NCI-H446 treated with DMSO at 0.1 percent for 48 hours (cell line): ENCODE measurements at places on chromosomes 7 and 10.

GRCh38 chr10:122306282-122306681 lies 35.2 kb downstream of the BTBD16 start:
- DNase-seq: no peak

DNA sequence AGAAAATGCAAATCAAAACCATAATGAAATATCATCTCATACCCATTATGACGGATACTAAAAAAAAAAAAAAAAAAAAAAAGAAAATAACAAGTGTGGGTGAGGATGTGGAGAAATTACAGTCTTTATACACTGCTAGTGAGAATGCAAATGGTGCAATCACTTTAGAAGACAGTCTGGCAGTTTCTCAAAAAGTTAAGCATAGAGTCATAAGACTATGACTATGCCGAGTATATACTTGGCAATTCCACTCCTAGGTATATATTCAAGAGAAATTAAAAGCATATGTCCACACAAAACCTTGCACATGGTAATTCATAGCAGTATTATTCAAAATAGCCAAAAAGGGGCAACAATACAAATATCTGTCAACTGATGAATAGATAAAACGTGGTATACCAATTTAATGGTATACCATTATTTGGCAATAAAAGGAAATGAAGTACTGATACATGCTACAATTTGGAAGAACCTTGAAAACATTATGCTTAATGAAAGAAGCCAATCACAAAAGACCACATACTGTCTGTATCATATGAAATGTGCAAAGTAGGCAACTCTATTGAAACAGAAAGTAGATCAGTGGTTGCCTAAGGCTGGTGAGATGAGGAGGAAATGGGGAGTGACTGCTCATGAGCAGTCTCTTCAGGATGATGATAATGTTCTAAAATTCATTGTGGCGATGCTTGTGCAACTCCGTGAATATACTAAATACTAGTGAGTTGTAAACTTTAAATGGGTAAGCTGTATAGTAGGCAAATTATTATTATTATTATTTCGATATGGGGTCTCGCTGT lies 90.1 kb upstream of the NANOS1 start:
- DNase-seq: no peak

GRCh38 chr7:19665399-19666008 lies 43.3 kb downstream of the POLR1F start:
- DNase-seq: peak; percentile 50

- DNase-seq: no peak
These were observed 122.3 kb downstream of the VIPR2 start for GRCh38 chr7:159022238-159022993.

GRCh38 chr7:111261496-111261895 lies 170.6 kb downstream of the LRRN3 start:
- no peak for DNase-seq

DNA sequence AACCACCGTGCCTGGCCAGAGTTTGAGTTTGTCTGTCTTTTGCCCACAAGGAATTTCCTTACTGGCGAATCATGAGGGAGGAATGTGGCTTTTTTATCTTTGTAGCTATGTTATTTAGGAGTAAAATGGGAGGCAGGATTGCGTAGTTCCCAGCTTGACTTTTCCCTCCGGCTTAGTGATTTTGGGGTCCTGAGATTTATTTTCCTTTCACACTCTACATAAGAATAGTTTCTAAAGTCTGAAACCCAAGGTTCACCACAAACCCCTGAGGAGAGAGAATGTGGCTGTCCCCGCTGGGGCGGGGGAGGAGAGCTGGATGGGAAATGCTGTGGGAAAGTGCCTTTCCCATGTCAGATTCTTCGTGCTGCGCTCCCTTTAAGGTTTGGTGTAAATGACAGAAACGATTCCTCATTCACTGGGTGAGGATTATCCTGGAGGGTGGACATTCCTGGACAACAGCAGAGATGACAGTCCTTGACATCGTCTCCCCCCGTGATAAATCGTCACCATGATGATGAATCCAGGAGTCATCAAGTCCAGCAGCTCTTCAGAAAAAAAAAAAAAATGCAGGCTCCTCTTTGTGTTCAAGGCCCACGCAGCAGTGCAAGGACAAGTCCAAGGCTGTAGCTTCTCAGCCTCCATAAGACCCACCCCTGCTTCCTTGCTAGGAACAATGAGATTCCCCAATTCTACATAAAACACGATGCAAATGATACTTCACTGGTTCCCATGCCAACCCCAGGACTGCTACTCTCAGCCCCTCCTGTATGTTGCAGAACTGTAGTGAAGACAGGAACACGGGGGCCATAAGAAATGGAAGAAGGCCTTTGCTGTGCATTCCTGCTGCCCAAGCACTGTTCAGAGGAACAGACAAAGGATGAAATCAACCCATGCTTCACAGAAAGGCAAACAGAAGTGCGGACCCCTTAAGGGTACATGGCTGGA lies 233.1 kb downstream of the CCDC3 start:
- DNase-seq: no peak

DNA sequence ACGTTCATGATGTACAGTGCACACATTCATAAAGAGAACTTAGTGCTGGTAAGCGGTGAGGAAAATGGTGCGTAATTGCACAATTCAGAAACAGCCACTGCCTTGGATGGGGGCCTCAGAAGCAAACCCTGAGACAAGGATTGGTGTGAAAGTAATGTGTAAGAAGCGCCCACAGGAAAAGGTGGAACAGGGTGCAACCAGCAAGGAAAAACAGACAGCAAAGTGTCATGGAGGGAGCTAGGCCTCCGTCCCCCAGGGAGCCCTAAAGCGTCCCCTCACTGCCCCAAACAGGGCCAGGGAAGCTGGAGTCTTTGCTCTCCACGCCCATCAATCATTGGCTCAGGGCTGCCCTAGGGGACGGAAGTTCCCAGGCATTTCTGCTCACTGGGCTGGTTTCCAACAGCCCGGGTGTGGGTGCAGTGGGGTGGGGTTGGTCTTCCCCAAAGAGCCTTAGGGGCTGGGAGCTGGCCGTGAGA lies 9.6 kb upstream of the C10orf105 start:
- no peak for DNase-seq

DNA sequence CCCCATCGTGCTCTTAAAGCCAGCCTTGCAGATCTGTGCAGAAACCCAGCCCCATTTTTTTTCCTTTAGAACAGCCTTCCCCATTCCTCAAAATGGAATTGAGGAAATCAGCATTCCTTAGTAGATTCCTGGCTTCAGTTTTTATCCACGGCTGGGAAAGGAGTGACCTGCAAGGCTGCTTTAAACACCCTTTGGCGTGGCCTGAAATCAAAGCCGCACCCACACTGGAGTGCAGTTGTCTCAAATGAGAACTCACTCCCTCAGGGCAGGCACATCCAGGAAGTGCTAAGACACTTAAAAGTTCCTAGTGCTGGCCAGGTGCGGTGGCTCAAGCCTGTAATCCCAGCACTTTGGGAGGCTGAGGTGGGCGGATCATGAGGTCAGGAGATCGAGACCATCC lies 34.8 kb downstream of the HTR5A start:
- no peak for DNase-seq

- no peak for DNase-seq
These were observed 27.0 kb downstream of the SLC26A4 start for GRCh38 chr7:107687656-107688055.

DNA sequence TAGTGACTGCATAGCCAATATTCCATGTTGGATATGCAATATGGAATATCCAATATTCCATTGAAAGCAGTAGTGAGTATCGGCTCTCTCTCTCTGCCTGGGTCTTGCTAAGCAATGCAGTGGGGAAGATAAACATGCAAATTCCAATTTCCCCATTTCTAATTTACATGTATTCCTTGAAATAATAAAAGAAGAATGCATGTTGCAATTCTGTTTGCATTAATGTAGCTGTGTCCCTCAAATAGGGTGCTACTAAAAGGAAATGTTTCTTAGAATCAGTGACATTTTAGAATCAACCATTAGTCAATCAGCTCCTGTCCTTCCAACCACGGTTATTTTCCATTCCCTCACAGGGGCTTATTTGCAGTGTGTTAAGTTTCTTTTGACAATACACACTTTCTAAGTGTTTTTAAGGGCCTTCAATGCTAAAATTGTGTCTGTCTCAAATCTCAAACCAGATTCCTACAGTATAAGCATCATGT lies 46.7 kb downstream of the AFAP1L2 start:
- DNase-seq: no peak

- DNase-seq: no peak
These were observed 19.6 kb downstream of the NOC3L start for GRCh38 chr10:94343151-94343550.

- no peak for DNase-seq
These were observed 95.5 kb upstream of the PRSS58 start for GRCh38 chr7:142353147-142354060.

GRCh38 chr7:156059369-156059768 lies 247.1 kb upstream of the SHH start:
- no peak for DNase-seq

DNA sequence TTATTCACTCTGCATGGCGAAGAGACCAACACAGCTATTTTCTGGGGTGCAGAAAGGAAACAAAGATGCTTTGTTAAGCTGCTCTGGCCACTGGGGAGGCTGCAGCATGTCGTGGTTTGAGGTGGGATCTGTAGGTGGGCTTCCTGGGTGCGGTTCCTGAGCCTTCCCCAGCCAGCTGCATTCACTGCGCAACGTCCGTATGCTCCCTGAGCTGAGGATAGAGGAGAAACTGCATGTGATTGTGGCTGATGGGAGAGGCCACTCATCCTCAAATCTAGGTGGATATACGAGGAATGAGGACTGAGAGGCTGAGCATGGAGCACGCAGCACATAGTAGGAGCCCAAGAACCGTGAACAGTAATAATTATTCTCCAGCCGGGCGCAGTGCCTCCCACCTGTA lies 9.9 kb upstream of the DNAAF5 start:
- DNase-seq: no peak

- no peak for DNase-seq
These were observed 38.0 kb downstream of the PDE1C start for GRCh38 chr7:32032211-32032610.

GRCh38 chr10:50373821-50374501 lies 122.6 kb upstream of the ASAH2 start:
- peak; percentile 1 for DNase-seq

DNA sequence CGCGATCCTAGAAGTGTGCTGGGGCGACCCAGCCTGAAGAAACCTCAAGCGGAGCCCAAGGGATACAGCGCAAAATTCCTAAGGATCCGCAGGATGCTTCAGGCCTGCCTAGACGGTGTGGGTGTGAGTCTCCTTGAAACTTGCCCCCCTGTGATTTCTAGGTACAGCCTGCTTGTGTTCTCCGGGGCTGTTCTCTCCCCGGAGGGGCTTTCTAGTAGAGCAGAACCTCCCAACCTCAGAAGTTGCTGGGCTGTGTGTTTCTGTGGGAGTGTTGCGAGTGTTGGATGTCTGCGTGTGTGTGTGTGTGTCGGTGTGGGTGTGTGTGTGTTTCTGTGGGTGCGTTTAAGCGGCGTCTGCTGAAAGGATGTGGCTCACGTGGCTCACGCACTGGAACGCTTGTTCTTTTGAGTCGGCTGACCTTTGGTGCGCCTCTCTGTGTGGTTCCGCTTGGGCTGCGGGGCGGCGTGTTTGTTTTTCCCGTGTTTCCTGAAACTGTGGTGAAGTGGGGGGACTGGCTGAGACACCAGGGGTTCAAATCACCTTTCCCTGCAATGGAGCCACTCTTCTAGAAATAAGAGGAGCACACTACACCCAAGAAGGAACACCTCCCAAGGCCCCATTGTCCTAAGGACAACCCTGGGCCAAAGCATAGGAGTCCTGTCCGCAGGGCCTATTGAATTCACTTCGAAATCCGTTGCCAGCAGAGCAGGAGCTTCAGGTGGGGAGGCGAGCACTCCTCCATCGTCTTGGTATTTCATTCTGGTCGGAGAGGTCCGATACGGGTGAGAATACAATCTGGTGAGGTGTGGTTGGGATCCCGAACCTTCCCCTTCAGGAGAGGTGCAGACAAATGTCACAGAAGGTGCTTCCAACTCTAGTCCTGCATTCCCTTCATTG lies 25.1 kb upstream of the ZNF273 start:
- no peak for DNase-seq

DNA sequence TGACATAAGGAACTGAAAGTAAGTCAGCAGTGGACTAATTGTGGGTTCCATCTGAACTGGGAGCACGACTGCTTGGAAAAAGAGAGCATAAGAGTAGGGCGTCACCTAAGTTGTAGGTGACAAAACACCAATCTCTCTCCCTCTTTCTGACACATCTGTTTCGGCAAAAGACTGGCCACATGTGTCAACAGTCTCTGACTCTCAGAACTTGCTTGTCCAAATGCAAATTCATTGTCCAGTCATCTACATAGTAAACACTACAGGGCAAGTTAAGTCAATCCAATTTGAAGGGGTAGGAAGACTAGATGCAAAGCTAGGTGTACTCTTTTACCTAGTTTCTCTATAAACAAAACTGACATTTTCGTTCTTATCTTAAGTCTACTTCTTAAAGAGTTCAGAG lies 87.7 kb downstream of the ZNF438 start:
- no peak for DNase-seq

GRCh38 chr10:99431190-99431760 lies 851 bp upstream of the GOT1 start:
- no peak for DNase-seq

GRCh38 chr7:19378345-19378714 lies 233.1 kb upstream of the FERD3L start:
- peak; percentile 92 for DNase-seq

GRCh38 chr10:123746061-123746460 lies 79.9 kb downstream of the GPR26 start:
- DNase-seq: no peak

DNA sequence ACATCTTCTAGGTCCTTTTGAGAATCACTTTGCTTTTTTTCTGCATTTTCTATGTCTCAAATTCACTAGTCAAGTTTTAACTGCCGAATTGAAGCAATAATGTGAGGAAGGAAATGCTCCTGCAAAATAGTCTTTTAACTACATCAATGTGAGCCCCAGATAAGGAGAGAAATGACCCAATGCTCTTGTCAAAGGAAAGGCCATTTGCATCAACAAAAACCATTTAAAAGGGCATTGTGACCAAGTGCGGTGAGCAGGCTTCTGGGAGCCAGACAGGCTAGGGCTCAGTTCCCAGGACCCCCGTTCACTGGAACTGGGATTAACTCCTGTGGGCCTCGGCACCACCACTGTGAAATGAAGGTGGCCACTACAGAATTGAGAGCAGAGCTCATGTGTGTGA lies 127.9 kb upstream of the EEPD1 start:
- DNase-seq: no peak

DNA sequence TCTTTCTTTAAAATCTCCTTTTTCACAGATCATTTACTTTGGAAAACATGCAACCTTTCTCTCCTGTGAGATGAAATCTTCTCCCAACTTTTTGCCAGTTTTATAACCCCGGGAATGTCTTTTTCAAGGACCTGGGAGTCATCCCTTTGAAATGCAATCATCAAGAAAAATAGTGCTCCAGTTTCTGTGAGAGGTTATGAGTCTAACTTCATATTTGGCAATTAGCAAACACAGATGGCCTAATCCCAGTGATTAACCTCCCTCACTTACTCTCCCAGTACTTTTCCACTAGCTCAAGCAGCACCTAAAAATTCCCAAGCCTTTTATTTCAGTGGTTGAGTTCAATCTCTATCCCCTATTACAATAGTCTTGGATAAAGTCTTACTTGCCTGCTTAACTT lies 185.8 kb upstream of the TMEM106B start:
- DNase-seq: peak; percentile 23

GRCh38 chr10:127243490-127244272 lies 47.3 kb upstream of the INSYN2A start:
- no peak for DNase-seq
